ENCODE measurements at places on chromosomes 1 and 21.

DNA sequence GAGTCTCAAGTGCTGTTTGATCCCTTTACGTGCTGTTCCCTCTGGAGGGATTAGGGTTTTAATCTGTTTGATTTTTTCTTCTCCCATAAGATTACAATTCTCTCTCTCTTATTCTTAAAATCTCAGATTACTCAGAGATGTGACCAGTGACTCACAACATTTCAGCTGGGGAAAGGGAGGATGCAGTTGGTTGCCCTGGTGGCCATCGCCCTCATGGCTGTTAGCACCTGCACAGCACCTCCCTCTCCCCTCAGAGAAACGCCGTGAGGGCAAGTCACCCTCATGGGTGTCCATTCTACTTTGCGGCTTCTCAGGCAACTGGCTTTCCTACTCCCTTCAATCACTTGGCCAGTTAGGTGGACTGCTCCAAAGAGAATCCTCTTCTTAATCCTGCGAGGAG, 42.4 kb upstream of the KCNA3 start:
- no peak for DNase-seq

DNA sequence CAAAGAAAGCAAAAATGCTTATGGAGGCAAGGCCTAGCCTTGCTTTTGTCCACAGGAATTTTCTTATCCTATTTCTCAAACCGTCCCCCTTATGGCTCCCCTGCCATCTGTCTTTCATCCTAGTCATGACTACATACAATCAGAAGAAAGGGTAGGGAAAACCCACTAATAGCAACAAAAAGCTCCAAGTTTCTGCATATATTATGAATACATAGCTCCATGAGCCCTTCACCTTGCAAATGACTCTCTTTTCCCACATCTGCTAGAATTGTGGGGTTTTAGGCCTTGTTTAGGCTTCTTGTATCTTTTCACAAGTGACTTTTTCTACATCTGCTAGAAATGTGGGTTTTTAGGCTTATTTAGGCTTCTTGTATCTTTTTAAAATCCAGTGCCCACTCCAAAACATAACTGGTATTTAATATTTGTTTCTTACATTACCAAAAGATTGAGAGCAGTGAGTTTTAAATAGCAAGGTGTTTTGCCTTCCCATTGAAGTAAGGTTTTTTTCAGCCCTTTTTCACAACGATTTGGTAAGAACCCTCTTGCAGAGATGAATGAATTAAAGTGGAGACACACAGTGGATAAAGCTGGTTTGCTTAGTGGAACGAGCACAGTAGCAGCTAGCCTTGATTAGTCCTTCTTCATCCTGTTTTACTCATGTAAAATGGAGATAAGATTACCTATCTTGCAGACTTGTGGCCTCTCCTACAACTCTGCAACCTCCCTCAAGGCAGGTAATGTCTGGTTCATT, 4.4 kb downstream of the GADD45A start:
- DNase-seq = no peak

- DNase-seq = no peak
Observed at GRCh38 chr1:187415065-187415464, 586.3 kb downstream of the PLA2G4A start.

DNA sequence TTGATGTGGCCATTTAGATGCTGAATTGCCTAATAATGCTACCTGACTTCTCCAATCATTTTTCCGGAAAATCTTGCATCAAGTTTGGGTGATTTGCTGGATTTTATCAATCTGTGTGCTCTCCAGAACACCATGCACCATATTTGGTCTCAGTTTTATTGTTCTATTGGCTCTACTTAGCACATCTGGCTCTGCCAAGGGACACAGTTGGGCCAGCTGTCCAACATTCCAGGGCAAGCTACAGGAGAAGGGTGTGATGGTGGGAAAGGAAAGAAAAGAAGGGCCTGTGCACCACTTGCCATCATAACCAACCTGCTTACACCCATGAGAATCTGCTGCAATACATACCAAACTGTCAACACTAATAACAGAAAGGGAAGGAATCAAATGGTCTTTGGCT, 90.2 kb upstream of the NFIA start:
- no peak for DNase-seq

- no peak for DNase-seq
Observed at GRCh38 chr1:116740746-116741145, 13.5 kb upstream of the CD2 start.

DNA sequence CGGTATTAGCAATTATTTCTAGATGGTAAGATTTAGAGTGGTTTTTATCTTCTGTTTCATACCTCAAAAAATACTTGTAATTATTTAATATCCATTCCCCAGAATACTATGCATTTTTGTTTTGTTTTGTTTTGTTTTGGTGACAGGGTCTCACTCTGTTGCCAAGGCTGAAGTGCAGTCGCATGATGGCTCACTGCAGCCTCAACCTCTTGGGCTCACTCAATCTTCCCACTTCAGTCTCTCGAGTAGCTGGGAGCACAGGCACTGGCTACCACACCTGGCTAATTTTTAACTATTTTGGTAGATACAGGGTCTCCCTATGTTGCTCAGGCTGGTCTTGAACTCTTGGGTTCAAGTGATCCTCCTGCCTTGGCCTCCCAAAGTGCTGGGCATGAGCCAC, 252.7 kb downstream of the AKT3 start:
- DNase-seq = no peak

- no peak for DNase-seq
Observed at GRCh38 chr1:234891427-234891826, 237.2 kb downstream of the TOMM20 start.

DNA sequence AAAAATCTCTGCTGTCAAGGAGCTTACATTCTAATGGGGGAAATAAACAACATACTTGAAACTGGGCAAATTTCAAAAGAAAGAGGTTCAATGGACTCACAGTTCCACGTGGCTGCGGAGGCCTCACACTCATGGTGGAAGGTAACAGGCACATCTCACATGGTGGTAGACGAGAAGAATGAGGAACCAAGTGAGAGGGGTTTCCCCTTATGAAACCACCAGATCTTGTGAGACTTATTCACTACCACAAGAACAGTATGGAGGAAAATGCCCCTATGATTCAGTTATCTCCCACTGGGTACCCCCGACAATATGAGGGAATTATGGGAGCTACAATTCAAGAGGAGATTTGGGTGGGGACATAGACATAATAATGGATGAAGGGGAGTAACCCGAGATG, 226.4 kb downstream of the ZP4 start:
- no peak for DNase-seq

- no peak for DNase-seq
Observed at GRCh38 chr1:167821969-167822685, 91.8 kb downstream of the ADCY10 start.

DNA sequence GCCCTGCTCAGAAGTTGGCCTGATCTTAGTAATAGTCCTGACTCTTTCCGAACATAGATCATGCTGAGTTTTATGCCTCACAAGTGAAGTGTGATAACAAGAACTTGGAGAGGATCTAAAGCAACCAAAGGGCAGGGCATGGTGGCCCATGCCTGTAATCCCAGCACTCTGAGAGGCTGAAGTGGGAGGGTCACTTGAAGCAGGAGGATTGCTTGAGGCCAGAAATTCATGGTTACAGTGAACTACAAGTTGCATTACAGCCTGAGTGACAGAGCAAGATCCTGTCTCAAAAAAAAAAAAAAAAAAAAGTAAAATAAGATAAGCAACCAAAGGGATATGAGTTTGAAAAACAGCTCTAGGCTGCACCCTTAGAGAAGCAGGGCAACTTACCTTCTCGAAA, 18.5 kb upstream of the BCL9 start:
- no peak for DNase-seq

DNA sequence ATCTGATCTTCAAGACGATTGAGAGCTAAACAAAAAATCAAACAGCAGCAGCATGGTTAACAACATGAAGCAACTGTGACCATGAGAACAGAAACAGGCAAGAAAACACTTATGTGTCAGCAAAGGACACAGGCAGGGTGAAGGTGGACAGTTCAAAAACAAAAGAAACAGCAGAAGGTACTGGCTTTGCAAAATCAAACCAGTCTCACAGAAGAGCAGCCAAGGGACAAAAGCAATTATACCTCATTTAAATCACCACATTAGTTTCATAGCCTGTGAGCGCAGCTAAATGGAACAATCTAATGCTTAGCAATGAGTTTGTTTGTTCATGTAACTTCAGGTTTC, 59.1 kb downstream of the CAPN2 start:
- DNase-seq = no peak

GRCh38 chr1:110872745-110873720, at the start of gene CD53:
CD53 (plus strand) TSS chr1:110873148; CDS start chr1:110891409, 18,261 bp downstream.
- DNase-seq = no peak

- no peak for DNase-seq
Observed at GRCh38 chr21:32360401-32360975, 32.3 kb downstream of the URB1 start.

DNA sequence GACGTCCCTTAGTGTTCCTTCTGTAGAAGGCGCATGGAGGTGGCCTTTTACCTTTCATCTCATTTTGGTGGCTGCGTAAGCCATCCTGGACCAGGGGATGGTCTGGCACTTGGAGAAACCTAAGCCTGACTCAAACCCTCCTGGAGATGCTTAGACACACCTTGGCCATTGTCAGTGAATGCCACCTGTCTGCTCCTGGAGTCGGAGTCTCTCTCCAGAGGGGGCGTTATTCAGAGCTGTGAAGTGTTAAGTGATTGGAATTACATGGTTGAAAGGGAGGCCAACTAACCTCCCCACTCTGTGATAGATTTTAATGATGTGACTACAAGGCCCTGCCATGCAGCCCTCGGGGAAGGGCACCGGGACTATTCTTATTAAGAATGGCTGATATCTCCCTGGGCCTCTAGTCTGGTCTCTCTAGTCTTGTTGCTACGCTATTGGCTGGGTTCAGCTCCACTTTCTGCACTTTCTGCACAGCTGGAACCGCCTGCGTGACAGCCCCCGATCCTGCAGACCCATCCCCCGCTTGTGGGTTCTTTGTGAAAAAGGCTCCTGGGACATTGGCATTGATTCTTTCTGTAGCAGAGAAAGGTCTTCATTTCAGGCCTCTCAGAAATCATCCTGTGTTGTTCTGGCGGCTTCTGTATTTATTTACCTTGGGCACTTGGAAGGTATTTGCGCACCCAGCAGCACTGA, 4.2 kb downstream of the RASSF5 start:
- DNase-seq = no peak

DNA sequence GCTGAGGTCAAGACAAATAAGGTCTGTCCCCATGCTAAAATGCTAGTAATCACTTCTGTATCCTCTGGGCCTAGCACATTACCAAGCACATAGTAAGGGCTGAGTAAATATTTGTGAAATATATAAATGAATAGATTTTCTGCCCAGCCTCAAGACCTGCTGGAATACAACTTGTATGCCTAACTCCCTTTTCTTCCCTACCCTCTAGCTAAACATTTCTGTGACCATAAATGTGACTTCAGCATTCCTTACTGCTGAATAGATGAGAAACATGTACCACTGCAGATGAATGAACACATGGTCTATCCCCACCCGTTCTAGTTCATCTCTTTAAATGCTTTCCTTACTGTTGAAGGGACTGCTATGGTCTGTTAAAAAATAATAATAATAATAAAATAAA, 209.0 kb upstream of the HOOK1 start:
- DNase-seq = no peak

GRCh38 chr1:37940299-37940947, 6.4 kb downstream of the INPP5B start:
- no peak for DNase-seq
